ENCODE measurements at places on chromosomes 1 and 21.

DNA sequence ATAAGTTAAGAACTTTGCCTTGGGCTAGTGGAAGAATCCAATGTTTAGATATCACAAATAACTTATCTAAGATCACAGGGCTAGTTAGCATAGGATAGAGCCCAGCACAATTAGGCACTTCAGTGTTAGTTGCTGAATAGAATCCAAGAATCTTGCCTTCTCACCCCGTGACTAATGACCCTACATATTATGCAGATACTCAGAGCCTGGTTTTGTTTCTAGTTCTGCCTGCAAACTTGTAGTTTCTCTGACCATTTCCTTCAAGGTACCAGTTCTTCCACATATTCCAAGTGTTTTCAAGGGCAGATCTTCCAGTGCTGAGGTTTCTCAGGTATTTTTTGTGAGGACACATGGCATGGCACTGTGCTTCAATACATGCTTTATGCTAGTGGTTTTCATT is 239.3 kb downstream of the KCNK2 start:
- no peak for DNase-seq

- DNase-seq = no peak
These were observed 125.3 kb upstream of the GREM2 start for GRCh38 chr1:240737298-240737697.

DNA sequence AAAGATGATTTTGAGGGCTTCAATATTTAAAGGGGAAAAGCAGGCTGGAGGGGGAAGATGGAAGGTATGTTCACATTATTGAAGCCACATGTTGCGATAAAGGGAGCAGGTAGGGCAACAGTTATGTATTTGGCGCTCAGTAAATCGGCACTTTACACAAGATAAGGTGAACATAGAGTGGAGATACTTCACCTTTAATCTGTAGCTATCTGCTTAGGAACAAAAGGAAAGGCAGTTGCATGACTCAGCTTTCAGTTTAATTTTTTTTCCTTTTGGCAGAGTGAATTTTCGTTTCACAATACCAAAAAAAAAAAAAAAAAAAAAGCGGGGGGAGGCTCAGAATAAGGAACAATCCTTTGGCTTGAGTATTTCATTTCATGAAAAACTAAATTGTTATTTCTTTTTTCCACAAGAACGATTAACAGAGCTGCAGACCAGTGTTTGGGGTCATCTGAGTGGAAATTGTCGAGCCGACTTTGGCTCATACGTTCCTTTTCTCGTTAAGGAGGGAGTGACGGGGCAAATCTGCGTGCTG is 1.1 kb upstream of the COQ8A start:
- DNase-seq = no peak

GRCh38 chr1:117613249-117613968 is 7.6 kb downstream of the TENT5C start:
- no peak for DNase-seq

DNA sequence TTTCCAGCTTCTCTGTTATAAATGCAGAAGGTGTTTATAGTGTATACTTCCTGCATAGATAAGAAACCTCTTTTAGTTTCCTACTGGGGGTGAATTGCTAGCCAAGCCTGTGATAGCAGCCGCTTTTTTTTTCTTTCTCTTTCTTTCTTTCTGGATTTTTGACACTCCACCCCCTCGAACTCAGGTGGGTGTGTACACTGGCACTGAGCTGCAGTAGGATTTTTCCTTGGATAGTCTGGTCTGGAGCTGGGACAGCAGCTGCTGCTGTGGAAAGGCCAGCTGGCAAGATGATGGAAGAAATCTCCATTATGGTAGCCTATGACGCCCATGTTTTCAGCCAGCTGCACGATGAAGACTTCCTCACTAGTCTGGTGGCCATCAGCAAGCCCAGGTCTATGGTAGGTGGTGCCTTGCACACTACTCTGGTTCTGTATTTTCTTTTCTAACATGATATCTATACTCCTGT is 122.5 kb upstream of the CACYBP start:
- DNase-seq = no peak

DNA sequence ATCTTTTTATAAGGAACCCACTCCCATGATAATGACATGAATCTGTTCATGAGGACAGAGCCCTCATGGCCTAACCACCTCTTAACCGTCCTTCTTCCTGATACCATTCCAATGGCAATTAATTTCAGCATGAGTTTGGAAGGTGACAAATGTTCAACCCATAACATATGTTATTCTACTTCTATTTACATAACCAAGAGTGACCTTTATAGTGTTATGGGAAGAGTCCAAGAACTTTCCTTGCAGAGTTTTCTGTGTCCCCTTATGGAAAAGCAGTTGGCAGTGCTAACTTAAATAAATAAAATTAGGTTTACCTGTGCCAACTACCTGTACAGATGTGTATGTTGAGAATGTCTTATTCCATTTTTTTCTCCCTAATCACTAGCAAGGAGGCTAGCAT is 11.1 kb downstream of the MAP10 start:
- no peak for DNase-seq

GRCh38 chr1:53198241-53198651 is 1.6 kb downstream of the CPT2 start:
- DNase-seq = no peak

- DNase-seq = no peak
These were observed 11.9 kb upstream of the MRPL55 start for GRCh38 chr1:228120857-228121489.

DNA sequence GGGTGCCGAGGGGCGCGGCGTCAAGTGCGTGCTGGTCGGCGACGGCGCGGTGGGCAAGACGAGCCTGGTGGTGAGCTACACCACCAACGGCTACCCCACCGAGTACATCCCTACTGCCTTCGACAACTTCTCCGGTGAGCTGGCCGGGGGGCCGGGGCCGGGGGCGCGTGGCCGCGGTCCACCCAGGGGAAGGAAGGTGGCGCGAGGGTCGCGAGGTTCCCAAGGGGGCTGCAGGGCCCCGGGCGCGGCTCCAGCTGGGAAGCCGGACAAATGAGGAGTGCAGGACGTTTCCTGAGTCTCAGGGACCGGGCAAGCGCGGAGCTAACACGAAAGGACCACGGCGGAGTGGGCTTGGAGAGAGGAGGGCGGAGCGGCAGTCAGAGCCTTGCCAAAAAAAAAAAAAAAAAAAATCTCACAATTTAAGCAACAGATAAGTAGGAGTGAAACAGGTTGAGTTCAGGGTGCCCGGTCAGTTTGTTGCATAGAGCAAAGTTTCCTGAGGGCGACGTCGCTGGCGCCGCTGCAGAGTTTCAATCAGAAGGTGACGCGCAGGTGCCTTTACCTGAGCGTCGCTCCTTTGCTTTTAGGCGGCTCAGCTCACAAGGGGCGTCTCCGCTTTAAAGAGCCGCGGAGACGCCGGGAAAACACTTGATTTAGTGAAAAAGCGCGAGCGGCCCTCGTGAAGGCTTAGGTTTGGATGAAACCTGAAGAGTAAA is 750 bp downstream of the RHOU start:
- peak; percentile 12 for DNase-seq

- no peak for DNase-seq
These were observed 17.1 kb upstream of the CDC42BPA start for GRCh38 chr1:227335242-227336020.
